Activated CD4-positive, alpha-beta T cell treated with anti-CD3 and anti-CD28 coated beads, Interleukin-2, amount 50 U/mL, for 48 hours (primary cell): ENCODE measurements at places on chromosomes 12 and 14.
A peak's percentile ranks its signal among the peaks of the same experiment; 100 is the strongest.

DNA sequence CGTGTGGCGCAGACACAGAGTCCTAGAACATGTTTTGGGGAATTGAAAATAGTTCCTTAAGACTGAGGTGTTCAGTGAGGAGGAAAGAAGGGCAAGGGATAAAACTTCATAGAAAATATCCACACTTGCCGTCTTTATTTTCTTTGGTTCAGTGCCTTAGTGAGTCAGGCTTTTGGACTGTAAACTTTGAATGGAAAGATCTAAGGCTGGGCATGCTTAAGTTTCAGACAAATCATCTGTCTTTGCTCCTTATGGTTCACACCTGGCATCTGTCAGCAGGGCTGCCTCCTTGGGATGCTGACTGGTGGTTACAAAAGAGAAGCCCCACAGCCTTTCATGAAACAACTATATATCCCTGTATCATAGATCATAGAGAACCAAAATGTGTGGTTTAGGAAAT lies 136.3 kb upstream of the PRICKLE1 start:
- DNase-seq = no peak

DNA sequence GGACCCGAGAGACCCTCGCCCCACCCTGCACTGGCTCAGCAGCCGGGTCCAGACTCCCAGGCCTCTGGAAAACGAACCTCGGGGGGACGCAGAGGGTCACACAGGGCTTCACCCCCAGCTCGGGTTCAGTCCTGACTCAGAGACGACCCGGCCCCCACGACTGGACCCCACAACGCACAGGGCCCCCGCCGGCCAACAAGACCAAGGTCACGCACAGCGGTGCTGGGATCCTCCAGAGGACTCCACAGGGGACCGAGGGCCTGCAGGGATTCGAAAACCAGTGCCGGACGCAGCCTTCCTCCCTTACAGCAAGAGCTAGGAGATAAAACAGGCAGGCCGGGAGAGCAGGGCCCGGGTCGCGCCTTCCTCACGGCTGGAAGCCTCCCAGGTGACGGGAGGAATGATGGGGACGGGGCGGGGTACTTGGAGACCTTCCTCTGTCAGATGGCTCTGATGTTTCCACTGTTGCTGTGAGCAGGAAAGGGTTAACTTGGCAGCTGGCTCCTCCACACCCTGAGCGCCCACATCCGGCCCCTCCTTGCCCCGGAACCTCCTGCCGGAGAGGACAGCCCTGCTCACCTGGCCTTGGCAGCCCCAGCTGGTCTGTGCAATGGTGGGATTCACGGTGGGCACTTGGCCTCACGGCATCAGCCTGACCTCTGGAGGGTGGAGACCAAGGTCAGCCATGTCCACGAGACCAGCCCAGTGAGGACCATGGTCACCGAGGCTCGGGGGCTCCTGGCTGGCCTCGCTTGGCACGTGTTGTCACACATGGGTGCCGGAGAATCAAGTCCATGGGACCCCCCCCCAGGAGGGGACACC lies 46.2 kb downstream of the GALNT9 start:
- DNase-seq = no peak

- DNase-seq = no peak
These were observed 186.8 kb downstream of the BTG1 start for GRCh38 chr12:91958816-91959215.

- DNase-seq = no peak
These were observed 4.8 kb downstream of the FAM222A start for GRCh38 chr12:109718390-109718789.

- DNase-seq = no peak
These were observed 215.6 kb upstream of the DDHD1 start for GRCh38 chr14:53368711-53369201.

DNA sequence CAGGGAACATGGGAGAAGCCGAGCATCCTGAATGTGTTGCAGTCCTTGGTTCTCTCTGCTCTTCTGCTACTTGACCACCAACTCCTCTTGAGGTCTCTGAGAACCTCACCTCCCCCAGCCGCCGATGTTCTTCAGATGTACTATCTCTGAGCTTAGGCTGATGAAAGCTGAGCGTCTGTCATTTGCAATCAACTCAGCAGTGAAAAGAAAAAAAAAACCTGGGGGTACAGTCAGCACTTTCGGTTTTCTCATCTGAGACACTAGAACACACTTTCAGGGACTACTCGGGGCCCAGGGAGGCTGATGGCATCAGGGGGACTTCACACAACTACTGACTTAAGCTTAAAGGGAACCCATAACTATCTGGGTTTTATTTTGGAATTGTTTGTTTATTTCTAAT lies 9.6 kb upstream of the FLVCR2 start:
- peak; percentile 64 for DNase-seq

- DNase-seq = no peak
These were observed 31.1 kb downstream of the ATF7 start for GRCh38 chr12:53594897-53595615.

DNA sequence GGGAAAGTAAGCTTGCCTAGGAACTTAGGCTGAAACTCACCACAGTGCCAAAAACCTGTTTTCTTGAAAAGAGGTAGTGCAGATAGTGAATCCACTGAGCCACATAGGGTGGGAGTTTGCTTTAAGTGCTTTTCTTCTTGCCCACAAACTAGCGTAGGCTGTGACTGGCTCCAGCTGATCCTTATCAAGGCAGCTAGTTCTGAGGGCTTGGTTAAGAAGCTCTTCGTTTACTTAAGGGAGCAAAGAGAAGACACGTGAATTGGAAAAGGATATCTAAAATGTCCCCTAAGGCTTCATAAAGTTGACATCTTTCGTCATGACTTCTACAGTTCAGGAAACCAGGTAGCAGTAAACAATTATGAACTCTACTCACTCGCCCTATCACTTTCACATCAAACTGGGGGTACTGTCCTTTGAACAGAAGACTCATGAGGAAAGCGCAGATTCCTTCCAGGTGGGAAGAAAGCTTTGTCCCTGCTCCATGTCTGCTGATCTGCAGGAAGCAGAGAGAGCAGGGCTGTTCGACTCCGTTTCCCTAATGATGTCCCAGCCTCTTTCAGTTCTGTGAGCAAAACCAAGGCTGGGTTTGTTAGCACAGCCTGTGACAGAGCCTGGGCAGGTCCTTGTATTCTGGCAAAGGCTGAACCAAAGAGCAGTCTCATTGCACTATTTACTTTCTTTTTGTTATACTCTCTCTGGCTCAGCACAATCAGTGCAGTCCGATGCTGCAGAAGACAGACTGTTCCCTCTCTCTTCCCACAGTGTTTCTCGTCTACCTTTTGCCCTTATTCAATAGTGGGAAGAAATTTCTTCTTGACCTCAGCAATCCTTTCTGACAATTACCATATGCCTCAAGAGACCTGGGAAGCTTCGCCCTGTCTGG lies 93.5 kb upstream of the ETV6 start:
- DNase-seq = no peak

DNA sequence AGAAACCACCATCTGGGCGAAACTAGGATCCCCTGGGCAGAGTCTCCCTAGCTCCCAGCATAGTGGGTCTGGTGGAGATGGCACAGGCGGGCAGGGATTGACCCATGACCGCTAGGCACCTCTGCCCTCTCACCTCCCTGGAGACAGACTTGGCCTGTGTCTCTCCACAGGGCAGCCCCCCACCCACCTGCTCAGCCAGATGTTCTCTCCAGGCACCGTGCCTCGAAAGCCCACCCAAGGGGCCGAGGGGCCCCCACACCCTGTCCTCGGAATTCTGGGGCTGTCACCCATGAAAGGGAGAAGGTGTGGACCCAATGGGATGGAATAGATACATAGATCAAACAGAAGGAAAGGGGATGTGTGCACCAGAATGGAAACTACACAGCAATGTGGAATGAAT lies 229.1 kb upstream of the RTL1 start:
- DNase-seq = no peak

GRCh38 chr12:128613837-128614590 lies 209.7 kb downstream of the SLC15A4 start:
- DNase-seq = no peak

- DNase-seq = no peak
These were observed 109.2 kb downstream of the KIF26A start for GRCh38 chr14:104247336-104248202.

DNA sequence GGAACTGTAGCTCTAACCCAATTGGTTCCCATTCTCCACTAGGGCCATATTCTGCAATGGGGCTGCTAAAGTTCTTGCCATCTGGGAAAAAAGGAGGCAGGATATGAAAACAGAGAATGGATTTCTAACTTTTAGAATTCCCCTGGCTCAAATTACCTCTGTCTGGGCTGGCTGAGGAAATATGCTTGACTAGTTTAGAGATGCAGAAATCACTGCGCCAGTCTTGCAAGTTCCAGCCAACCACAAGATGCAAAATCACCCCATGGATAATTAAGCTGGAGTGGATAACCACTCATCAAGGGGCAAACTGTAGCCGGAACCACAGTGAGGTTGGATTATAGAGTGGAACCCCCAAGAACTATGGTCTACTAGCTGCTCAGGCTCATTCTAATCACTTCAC lies 126.3 kb downstream of the RALGAPA1 start:
- DNase-seq = no peak

GRCh38 chr14:105180592-105181548 lies at the start of gene NUDT14:
NUDT14 (minus strand) TSS chr14:105181312; CDS start chr14:105181209, 103 bp downstream.
- peak; percentile 82 for DNase-seq
